ENCODE measurements at places on chromosomes 1 and 21.

GRCh38 chr1:215744419-215744818, 177.3 kb downstream of the KCTD3 start:
- DNase-seq = no peak

DNA sequence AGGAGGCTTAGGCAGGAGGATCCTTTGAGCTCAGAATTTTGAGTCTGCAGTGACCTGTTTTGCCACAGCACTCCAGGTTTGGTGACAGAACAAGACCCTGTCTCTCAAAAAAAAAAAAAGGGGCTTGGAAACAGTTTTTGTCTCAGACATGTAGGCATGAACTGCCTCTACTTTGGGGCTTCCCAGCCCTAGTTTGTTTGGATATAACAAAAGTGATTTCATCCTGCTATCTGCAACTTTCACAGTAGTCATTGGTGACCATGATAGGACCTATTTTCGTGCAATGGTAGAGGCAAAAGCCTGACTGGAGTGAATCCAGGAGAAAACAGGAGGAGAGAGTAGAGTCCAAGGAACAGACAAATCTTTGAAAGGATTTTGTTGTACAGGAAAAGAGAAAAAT, 20.3 kb upstream of the EVI5 start:
- no peak for DNase-seq

DNA sequence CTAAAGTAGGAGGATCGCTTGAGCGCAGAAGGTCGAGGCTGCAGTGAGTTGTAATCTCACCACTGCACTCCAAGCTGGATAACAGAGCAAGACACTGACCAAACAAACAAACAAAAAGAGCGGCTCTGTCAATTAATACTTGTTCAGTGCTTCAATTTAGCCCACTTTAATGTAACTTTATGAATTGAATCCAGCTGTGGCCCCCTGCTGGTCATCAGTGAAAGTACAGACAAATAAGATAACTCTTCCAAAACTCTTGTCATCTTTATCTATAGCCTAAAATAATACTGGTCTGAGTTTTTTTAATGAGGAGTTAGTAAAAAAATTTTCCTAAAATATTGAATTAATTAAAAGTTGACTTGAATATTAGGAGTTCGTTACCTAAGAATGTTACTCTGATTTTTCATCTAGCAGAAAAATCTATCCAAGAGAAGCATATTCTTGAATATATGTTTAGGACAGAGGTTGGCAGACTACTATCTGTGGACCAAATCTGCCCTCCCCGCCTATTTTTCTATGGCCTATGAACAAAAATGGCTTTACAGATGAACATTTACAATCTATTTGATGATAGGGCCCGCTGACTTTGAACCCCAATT, 26.1 kb downstream of the ATP5PF start:
- DNase-seq = peak; percentile 5

- no peak for DNase-seq
Measured at GRCh38 chr1:54099061-54099610, 45.7 kb downstream of the TCEANC2 start.

GRCh38 chr1:211710566-211711314, 35.3 kb upstream of the NEK2 start:
- DNase-seq = no peak

DNA sequence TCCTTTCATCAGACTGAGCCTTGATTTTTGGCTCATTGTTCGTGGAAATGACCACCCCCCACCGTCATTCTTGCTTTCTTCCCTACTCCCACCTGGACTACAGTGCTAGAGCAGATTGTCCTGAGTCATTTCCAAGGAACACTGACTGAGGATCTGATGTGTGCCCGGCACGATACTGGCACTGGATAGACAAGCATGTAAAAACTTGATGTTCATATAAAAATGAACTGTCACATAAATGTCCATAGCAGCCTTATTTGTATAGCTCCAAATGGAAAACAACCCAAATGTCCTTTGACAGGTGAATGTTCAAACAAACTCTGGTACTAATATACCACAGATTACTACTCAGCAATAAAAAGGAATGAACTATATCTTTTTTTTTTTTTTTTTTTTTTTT, 18.6 kb upstream of the SLC45A3 start:
- DNase-seq = no peak

DNA sequence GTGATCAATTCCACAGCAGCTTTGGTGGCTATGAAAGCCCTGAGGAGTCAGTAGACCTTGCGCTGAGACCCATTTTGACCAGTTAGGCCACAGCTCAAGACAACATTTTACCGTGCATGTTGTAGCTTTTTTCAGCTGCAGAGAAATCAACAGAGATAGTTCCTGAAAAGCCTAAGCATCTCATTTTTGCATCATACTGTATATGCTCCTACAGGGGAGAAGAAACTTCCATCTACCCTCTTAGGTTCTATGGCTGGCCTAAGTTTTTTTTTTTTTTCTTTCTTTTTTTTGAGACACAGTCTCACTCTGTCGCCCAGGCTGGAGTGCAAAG, 24.8 kb upstream of the EYA3 start:
- DNase-seq = no peak

DNA sequence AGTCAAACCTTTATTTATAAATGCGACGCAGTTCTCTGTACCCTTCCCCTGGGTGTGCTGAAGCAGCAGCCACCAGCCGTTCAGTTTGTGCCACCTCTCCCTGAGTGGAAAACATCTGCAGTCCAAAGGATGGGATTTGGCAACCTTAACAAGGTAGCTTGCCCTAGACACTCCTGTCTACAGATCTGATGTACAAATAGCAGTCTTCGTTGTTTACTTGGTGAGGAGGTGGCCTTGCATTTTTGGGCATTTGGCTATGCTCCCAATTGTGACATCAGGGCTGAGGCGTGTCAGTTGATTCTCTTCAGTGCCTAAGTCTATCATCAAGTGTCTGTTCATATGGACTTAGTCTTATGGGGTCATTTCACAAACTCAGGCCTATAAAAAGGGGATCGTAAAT, 59.8 kb downstream of the KDM1A start:
- DNase-seq = no peak

DNA sequence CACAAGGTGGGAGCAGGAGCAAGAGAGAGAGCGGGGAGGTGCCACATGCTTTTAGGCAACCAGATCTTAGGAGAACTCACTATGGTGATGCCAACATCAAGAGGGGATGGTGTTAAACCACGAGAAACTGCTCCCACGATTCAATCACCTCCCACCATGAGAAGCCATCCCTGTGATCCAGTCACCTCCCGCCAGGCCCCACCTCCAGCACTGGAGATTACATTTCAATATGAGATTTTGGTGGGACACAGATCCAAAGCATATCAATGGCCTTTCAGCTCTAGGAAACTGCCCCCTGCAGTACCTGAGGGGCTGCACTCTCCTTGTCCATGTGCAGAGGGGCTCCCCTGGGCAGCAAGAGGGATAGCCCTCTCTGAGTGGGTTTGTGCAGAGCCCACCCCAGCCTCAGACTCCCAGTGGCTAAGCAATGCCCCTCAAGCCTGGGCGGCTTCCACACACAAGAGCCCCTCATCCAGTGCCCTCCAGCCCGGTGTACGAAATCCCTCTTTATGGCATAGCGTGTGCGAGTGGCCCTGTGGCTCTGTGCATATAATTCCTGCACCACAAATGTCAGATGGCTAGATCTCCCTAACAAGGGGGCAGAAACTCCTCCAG, 15.5 kb upstream of the PRDM16 start:
- DNase-seq = no peak

GRCh38 chr1:28417441-28417922, 47.9 kb downstream of the PHACTR4 start:
- no peak for DNase-seq

DNA sequence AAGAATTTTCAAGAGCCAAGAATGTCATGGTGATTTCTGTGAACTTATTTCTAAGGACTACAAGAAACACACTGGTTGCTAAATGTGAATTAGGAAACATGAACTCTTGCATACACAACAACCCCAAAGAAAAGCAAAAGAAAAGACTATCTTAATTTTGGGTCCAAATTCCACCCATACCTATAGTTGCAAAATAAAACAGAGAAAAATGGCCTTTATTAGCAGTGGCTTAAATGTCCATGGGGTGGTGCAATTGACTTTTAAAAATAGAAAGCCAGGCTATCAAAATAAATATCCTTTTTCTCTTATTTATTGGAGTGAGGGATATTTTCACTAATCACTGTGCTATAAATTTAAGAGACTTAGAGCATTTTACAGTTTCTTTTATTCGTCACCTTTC, 80.9 kb upstream of the DPYD start:
- DNase-seq = no peak

DNA sequence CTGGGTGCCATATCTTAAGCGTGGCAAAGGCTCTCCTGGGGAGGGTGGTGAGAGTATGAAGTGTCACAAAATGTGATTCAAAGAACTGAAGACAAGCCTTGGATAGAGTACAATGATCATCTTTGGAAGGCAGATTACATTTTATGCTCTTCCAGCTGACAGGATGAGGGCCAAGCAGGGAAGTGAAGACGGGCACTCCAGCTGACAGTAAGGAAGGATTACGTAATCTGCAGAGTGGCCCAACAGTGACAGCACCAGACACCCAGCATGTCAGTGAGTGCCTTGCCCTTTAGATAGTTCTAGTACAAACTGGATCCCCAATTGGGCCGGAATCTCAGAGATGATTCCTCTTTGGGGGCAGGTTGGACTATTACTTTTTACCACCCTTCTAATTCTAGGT, 52.7 kb downstream of the UBE2T start:
- no peak for DNase-seq

DNA sequence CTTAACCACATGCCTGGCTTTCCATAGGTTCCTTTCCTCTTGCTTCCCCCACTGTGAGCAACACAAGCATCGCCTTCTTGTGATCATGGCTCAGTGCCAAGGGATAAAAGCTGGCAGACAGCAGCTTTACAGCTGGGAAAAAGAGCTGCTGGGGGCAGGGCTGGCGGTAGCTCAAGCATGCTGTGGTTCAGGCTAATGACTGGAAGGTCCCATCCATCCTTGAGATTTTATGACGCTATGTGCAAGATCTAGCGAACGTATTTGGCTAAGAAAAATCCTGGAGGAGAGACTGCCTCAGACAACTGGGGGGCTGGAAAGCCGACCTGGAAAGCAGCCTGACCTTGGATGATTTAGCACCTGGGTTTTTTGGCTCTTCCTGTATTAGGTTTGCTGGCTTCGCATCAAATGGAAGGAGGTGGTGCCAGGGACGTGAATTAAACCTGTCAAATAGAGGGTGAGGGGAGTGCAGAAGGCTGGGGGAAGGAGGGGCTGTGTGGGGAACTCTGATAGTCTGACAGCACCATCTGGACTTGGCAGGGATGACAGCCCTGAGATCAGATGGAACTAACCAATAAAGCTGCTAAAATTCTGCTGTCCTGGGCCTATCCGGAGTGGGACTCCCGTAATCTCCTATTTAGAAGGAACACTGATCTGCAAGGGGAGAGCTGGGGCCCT, 34.8 kb downstream of the ZMYND12 start:
- peak; percentile 78 for DNase-seq

DNA sequence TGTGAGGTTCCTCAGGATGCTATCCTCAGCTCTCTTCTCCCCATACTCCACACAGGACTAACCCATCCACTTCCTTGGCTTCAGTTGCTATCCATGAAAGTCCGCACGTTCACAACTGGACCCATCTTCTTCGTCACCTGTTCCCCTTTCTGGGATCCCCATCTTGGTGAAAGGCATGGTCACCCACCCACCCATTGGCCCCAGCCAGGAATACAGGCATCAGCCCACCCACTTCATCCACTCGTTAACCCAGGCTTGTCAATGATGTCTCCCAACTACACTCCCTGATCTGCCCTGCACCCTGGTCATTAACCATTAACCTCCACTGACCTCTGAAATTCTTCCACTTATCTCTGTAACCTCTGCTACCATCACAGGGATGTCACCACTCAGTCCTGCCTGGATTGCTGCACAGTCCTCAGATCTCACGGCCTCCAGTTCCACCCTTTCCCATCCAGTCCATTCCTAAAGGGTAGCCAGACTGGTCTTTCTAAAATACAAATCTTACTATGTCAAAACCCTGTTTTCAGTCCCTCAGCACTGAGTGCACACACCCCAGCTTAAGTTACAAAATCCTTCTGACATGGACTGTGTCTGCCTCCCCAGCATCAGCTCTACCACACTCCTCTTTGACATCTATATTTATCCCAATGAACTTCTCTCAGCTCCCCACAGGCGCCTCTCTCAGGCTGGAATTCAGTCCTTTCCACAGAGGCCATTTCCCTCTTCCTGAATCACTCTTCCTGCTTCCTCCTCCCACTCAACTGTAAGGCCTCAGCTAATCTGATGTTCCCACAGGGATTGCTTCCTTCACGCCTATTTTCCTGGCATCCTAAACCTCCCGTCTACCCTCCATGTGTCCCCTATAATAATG, 10.4 kb downstream of the PGLYRP4 start:
- DNase-seq = no peak

- DNase-seq = no peak
Measured at GRCh38 chr1:48875552-48876329, 99.0 kb upstream of the BEND5 start.

GRCh38 chr1:101410048-101410878, 173.4 kb downstream of the S1PR1 start:
- DNase-seq = no peak

DNA sequence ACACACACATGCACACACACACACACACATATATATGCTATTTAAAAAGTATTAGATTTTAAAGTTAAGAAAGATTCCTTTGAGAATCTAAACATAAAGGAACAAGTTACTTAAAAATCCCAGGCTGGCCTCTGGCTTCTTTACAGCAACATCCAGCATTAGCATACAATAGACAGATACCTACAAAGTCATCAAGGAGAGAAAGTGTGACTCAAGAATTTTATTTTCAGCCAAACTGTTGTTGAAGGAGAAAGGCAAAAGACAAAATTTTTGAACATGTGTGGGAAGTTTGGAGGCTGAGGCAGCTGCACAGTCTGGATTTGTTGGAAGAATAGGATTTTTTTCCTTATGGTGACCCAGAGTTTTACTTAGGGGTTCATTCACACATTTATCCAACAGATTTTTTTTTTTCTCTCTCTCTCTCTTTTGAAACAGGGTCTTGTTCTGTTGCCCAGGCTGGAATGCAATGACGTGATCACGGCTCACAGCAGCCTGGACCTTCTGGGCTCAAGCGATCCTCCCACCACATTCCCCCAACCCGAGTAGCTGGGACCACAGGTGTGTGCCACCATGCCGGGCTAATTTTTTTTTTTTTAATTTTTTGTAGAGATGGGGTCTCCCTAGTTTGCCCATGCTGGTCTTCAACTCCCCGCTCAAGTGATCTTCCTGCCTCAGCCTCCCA, 24.0 kb upstream of the SPOCD1 start:
- no peak for DNase-seq

GRCh38 chr1:116496380-116496779, 74.4 kb downstream of the CD58 start:
- DNase-seq = no peak

- DNase-seq = no peak
Measured at GRCh38 chr21:46185716-46186115, 1.5 kb upstream of the SPATC1L start.

DNA sequence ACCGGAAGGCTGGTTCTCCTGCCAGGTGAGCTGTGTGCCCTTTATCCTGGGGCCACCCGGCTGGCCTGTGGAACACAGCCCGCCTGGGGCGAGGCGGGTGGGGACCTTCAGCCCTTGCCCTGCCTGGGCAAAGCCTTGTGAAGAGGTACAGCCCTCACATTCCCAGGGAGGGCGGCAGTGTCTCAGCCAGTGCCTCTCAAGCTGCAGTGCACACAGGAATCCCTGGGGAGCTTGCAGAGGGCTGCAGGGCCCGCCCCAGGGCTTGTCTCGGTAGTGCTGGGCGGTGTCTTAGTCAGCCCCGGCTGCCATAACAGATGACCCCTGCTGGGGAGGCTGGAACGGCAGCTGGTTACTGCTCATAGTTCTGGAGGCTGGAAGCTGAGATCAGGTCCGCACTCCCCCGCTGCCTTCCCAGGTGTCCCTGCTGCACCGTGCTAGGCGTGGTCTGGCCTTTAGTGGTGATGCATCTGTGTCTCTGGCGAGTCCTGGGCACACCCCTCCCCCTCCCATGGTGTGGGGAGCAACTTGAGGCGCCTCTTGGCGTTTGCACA, 12.6 kb downstream of the DFFB start:
- no peak for DNase-seq
